ENCODE measurements at places on chromosomes 6 and 20.
A peak's percentile ranks its signal among the peaks of the same experiment; 100 is the strongest.

DNA sequence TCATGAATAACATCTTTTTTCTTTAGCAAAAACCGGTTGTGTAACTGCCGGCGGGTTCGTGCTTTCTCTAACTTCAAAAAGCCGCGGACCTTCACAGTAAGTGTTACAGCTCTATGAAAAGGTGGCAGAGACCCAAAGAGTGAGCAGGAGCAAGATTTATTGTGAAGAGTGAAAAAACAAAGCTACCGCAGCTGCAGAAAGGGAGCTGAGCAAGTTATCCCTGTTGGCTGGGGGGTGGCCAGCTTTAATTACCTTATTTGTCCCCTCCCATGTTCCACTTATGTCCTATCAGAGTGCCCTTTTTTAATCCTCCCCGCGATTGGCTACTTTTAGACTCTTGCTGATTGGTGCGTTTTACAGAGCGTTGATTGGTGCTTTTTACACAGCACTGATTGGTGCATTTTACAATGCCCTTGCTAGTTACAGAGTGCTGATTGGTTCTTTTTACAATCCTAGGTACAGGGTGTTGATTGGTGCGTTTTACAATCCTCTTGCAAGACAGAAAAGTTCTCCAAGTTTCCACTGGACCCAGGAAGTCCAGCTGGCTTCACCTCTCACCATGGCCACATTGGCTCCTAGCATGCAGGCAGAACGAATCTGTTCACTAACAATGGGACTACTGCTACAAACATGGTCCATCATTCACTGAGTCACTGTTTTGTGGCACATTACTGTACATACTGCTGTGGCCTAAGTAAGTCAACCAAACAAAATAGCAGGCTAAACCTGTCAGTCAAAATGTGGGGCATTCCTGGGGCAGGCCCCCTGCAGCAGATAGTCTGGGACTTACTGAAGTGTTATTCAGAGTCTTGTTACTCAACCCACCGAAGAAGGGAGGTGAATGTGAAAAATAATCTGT lies 52.8 kb downstream of the MYLIP start:
- no peak for DNase-seq

- DNase-seq = no peak
Observed at GRCh38 chr6:124040655-124041054, 237.0 kb downstream of the NKAIN2 start.

DNA sequence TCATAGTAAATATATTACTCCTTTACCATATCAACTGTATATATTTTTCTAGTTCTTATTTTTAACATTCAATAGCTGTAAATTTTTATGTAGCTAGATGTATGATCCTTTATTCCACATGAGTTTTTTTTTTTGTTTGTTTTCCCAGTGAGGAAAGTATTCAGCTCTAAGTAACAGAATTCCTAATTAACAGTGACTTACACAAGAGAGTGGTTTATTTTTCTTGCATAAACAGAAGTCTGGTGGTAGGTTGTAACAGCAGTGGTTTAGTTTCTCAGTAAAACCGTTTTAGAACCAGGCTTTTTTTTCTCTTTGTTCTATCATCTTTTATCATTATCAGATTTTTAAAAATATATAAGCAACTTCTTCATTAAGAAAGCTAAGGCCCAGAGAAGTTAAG lies 116.9 kb upstream of the FLRT3 start:
- DNase-seq = no peak

- no peak for DNase-seq
Observed at GRCh38 chr6:77716311-77716710, 63.5 kb downstream of the MEI4 start.

DNA sequence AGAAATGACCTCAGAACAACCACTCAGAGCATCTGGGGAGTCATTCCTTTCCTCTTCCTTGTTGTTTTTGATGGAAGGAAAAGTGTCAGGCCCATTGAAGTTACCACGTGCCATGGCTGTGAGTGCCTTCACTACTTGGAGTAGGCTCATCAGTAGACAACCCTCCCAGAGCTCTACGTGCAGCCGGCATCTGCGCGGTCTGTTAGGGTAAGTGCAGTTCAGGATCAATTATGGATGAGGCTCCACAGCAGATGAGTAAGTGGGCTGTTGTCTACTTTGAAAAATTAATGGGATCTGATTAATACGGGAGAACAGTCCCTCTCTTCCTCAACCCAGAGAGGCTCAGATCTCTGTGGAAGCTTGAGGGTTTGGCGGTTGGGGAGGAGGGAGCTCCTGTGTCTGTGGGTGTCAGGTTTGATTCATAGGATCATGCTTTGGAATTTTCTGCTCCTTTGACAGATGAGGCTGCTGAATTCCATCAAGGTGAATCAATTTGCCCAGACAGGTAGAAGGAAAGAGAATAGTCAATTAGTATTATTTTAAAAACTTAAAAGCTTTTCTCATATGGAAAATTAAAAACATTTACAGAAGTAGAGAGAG lies 93.8 kb upstream of the TOX2 start:
- DNase-seq = no peak

DNA sequence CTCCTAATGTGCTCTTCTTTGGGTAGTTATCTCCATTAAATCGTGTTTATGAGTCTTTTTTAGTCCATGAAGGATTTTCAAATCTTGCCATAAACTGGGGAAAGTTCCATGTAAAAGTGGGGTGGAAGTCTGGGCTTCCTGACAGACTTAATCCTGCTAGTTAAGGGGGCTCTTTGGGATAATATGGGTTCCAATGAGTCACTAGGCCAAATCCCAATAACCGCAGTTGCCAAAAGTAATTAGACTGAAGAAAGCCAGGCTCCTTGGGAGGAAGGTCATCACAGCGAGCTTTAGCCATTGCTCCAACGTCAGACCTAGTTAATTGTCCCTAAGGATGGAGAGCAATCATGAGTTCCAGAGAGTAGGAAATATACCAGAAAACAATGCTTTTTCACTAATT lies 10.8 kb downstream of the RSPO3 start:
- DNase-seq = no peak

- peak; percentile 94 for DNase-seq
Observed at GRCh38 chr20:43752561-43753301, 25.9 kb upstream of the GTSF1L start.
